ENCODE measurements at places on chromosomes 3 and 15. TPM values are rescaled to one million over a fixed set of nuclear protein-coding genes. Genes with fewer than 3 reads are reported as not detected.

The AADAC gene
- total RNA-seq: not detected

The GOLGA8S gene
- total RNA-seq: 0.44 TPM

The SST gene
- total RNA-seq: not detected

The CFAP100 gene
- total RNA-seq: not detected

The MB21D2 gene
- 1.4 TPM for total RNA-seq

The SEMA5B gene
- 0.16 TPM for total RNA-seq

The NRG4 gene
- not detected for total RNA-seq

The THUMPD3 gene
- 43.3 TPM for total RNA-seq

The ATP2B2 gene
- total RNA-seq: not detected

The UBE3A gene
- 145 TPM for total RNA-seq

The KLHDC8B gene
- 7.0 TPM for total RNA-seq
